ENCODE measurements at places on chromosomes 4 and X.

DNA sequence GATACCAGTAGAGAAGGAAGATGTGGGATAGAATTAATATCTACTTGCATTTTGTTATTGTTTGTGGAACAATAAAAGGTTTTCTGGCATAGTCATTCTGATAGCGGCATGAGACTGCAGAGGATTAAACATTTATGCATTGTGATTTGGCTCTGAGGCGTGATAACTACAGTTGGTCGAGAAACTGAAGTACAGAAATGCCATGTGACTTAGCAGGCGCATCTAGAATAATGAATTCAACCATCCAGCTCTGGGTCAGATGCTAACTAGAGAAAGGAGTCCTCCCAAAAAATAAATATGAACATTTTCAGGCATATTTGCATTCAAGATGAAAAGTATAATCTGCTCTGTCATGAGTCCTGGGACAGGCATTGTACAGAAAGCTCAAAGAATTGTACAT, 62.8 kb downstream of the CCSER1 start:
- DNase-seq = no peak

- no peak for DNase-seq
Measured at GRCh38 chr4:176526704-176527103, 206.9 kb downstream of the SPCS3 start.

GRCh38 chrX:110125446-110126162, 122.7 kb downstream of the TMEM164 start:
- no peak for DNase-seq

DNA sequence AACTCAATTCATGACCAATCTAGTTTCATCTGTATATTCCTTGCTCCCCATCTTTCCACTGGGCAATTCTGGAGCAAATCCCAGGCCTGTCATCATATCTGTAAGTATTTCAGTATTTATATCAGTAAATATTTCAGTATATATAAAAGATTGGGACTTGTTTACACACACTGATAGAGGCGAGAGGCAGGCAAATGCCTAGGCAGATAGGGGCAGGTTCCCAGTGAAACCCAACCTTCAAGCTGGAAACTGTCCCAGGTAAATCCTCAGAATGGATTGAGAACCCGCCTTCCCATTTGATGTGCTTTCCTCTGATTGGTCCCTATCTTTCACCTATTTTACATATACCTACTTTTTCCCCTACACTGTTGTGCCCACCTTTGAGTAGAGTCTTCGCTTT, 23.8 kb upstream of the TBC1D1 start:
- DNase-seq = no peak

- DNase-seq = peak; percentile 68
Measured at GRCh38 chr4:110197529-110198042, 829 bp downstream of the ELOVL6 start.

DNA sequence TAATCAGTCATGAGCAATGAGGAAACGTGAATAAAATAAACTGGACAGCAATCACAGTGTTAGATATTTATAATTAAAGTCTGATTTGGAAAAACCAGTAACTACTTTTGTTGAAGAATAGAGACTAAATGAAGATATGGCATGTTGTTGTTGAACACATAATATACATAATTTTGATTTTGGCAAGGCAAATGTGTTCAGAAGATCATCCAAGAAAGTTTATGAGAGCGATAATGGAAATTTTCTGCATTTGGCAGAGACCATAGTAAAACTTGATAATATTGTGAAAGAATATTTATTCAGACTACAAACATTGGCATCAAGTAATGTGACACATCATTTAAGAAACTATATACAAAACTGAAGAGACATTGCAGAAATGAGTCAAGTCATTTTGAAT, 620.7 kb downstream of the TMA16 start:
- no peak for DNase-seq

DNA sequence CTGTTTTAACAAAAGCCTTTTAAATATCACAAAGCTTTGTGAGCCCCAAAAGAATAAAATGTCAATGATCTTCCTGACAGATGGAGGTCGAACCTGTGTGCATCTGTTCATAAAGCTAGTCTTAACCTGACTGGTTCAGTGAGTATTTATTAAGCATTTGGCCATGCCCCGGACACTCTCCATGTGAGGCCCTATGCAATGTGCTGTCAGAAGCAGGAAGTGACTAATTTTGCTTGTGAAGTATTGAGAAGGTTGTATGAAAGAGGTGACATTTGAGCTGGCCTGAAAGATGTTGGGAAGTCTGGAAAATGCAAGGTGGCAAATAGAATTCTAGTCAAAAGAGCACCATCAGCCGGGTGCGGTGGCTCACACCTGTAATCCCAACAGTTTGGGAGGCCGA, 171.4 kb downstream of the MSL3 start:
- DNase-seq = no peak

GRCh38 chrX:103685396-103685795, 1.1 kb downstream of the MORF4L2 start:
- no peak for DNase-seq

GRCh38 chrX:130829526-130830515, 73.2 kb downstream of the ENOX2 start:
- no peak for DNase-seq

- no peak for DNase-seq
Measured at GRCh38 chrX:132744470-132744869, 214.0 kb downstream of the HS6ST2 start.

DNA sequence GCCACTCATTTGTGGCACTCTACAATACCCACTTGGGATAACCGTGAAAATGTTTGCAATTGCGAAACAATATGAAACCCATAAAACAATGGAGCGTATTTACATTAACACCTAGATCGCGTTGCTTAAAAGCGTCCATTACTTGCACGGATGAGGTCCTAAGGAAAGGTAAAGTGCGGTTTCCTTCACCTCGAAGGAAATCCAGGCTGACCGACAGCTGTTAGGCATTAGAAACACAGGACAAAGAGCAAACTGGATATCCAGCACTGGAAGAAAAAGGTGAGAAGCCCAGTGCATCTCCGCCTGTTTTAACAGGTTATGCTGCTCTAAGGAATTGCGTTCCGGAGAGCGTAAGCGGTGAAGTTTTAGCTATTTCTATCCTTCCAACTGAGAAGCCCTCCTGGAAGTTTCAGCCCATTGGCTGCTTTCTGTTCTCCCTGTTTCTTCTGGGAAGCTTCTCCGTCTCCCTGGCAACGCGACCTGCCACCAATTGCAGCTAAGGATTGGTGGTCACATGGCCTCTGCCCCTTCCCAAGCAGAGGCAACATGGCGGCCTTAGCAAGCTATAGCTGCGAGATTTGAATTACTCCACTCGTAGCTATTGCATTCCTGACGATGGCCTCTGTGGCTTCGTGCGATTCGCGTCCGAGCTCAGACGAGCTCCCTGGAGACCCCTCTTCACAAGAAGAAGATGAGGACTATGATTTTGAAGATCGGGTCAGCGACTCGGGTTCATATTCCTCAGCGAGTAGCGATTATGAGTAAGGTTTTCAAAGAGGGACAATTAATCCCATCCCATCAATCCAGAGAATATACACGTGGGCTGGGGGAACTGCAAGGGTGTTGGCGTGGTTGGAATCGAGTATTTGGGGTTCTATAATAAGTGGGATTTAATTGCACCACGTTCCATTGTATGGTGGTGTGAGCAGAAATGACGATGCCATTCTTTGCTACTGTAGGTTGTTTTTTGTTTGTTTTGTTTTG, at the start of gene INTU:
Gene INTU (plus strand): TSS at position 538 of the 984 bp plus-strand sequence. CDS start 78 bp downstream, at position 616.
- DNase-seq = peak; percentile 91

DNA sequence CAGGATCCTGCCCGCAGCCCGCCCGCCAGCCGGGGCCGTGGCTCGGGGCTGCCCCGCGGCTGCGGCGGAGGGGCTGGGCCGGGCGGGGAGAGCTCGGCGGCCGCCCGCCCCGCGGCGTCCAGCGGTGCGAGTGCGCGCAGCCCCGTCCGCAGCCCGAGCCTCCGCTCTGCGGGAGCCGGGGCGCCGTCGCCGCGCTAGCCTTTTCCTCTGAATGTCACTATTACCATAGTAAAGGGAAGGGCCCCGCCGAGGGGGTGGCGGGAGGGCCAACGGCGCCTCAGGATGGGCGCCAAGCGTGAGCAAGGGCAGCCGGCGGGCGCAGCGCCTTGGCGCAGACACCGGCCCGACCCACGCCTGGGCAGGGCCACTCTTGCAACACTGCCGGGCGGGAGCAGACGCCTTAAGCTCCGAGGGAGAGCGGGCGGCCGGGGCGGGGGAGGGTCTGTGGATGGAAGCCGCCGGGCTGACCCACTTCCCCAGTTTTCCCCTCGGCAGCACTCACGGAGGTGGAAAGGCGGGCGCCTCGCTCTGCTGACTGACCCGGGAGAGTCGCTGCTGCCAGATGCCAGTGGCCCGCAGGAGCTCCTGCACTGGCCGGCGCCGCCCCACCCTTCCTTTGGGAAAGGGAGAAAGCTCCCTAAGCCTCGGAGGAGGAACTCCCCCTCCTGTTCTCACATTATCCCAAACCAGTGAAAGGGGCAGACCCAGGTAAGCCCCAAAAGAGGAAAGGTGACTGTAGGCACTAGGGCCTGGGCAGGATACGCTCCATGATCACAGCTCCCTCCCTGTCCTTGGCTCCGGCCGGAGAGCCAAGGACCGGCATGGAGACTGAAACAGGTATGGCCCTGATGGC, 329.4 kb downstream of the HNRNPD start:
- DNase-seq = peak; percentile 47
